ENCODE measurements at places on chromosomes 3 and 15. TPM values are rescaled to one million over a fixed set of nuclear protein-coding genes. Genes with fewer than 3 reads are reported as not detected.
A peak's percentile ranks its signal among the peaks of the same experiment; 100 is the strongest.

DNA sequence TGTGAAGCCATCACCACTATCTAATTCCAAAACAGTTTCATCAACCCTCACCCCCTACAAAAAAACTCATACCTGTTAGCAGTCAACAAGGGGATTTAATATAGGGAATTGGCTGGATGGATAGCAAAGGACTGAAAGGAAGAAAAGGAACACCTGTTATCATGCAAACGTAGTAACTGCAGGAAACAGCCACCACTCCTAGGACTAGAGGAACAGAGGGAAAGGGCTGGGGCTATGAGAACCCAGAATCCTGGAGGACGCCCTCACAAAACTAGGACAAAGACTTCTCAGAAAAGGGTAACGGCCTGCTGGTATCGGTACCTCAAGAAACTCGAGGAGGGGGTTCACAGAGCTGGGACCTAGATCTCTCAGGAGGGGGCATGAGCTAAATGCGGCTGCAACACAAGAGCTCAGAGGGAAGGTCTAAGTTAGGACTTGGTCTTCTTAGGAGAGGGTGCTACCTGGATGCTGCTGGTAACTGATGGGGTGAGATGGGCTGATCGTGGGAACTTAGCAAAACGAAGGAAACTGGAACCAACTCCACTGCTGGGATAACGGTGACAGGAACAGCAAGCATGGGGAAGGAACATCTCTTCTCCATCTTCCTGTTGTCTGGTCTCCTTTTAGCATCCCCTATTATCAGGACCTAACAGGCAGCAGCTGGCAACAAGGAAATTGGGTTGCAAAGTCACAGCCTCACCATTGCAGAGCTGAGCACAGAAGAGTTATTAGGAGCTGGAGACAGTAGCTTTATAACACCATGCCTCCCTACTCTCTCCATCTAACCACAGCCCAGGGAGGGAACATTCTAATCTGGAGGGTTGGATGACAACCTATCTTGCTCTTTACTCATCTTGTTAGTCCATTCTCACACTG, 147.7 kb downstream of the UACA start:
- no peaks in the 10 kb centered on the region for H3K27me3 ChIP-seq
- DNase-seq: no peak
- H3K27ac ChIP-seq: no peak overlapping the region

- no peak for DNase-seq
- H3K4me1 ChIP-seq: no peaks in the 10 kb centered on the region
- H3K36me3 ChIP-seq: no peaks in the 10 kb centered on the region
Measured at GRCh38 chr3:104392327-104392726, 974.4 kb upstream of the ALCAM start.

DNA sequence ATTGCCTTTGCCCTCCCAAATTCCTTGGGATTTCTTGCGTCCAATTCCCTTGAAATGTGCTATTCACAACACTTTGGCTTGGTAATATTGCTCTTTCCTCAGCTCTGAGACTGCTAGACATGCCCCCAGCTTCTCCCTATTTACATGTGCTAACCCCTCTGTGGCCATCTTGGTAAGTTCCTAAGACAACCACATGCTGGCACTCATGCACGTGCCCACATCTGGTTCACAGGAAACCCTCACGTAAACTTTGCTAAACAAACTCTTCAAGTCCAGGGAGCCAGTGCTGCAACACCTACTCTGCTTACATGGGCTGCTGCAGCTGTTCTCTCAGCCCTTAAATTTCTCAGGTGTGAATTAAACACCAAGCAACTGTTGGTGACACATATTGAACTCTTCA, 121.8 kb downstream of the ADAMTSL3 start:
- H3K27ac ChIP-seq: no peak overlapping the region
- no peak overlapping the region for H3K4me3 ChIP-seq
- no peaks in the 10 kb centered on the region for H3K4me1 ChIP-seq
- H3K36me3 ChIP-seq: no peaks in the 10 kb centered on the region

DNA sequence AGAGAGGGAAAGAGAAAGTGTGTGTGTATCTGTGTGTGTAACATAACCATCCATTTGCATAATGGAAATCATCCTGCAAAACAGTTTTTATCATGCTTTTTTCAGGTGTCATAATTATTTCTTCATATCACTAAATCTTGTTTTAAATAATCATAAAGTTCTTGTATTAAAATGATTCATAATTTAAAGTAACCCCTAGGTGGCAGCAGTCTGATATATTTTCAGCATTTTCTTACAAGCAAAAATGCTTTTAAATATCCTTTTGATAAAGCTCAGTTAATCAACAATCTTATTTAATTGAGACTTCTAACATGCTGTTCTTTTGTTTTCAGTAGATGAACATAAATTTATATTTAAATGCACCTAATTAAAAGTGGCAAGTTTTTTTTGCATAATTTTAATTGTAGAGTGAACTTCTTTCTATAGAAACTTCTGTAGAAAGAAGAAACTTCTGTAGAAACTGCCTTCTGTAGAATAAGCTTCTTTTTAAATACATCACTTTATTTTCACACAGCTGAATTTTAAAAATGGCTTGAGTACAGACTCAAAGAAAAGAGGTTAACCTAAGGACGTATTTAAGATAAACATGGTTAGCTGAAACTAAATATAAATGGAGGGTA, 72.5 kb downstream of the OPA1 start:
- H3K4me3 ChIP-seq: no peak overlapping the region
- peaks cover 100% of the 10 kb centered on the region for H3K36me3 ChIP-seq
- no peaks in the 10 kb centered on the region for H3K4me1 ChIP-seq
- no peak overlapping the region for H3K27ac ChIP-seq
- no peaks in the 10 kb centered on the region for H3K27me3 ChIP-seq
- DNase-seq: no peak

DNA sequence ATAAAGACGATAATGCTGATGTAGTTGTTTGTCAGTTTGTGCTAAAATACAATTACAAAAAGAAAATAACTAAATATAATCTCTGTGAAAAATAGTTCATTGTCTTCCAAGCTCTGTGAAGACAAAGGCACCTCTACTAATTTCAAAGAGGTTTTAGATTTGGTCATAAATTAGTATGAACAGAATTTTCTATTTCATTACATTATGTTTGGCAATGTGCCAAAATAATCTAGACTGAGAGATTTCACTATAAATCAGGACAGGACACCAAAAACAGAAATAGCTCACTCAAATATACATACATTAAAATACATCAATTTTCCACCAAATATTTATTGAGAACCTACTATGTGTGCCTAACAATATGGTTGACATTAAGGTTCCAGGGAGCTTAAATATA, 264.9 kb upstream of the CCDC54 start:
- H3K36me3 ChIP-seq: no peaks in the 10 kb centered on the region
- H3K4me3 ChIP-seq: no peak overlapping the region

- no peaks in the 10 kb centered on the region for H3K27me3 ChIP-seq
- H3K36me3 ChIP-seq: no peaks in the 10 kb centered on the region
- no peak overlapping the region for H3K27ac ChIP-seq
- DNase-seq: no peak
Measured at GRCh38 chr15:27084844-27085243, 113.9 kb downstream of the GABRG3 start.

GRCh38 chr15:35559683-35560082, 13.7 kb upstream of the DPH6 start:
- H3K27me3 ChIP-seq: no peaks in the 10 kb centered on the region
- H3K36me3 ChIP-seq: no peaks in the 10 kb centered on the region
- no peak for DNase-seq
- no peak overlapping the region for H3K27ac ChIP-seq

- no peak overlapping the region for H3K4me3 ChIP-seq
- peaks cover 42% of the 10 kb centered on the region for H3K4me1 ChIP-seq
- H3K27me3 ChIP-seq: no peaks in the 10 kb centered on the region
- no peak for DNase-seq
- no peaks in the 10 kb centered on the region for H3K36me3 ChIP-seq
Measured at GRCh38 chr3:171417813-171418212, 42.4 kb downstream of the TNIK start.

DNA sequence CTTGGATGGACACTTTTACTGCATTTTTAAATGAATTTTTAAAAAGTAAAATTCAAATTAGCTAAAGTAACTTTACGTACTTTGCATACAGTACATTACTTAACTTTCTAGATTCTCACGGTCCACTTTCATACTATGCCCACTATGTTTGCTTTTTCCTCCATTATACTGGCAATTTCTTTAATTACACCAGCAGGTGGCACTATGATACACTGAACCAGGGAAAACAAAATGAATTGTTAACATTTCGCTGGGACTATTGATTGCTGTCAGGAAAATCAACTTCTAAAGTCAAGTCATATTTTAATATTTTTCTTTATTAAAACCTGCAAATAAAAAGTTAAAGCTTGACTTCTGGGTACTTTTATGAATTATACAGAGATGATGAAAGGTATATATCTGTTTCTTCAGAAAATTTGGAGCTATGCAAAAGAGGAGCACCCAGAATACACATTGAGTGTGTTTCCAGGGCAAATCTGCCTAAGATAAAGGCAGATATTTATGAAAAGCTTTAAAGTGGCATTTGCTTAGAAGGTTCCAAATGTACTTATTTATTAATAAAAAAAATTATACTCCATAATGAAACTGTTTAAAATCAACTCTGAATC, 21.8 kb upstream of the POU1F1 start:
- no peaks in the 10 kb centered on the region for H3K36me3 ChIP-seq
- no peak overlapping the region for H3K27ac ChIP-seq
- H3K27me3 ChIP-seq: no peaks in the 10 kb centered on the region
- H3K4me3 ChIP-seq: no peak overlapping the region

GRCh38 chr3:58111513-58112184, 99.1 kb downstream of the DNASE1L3 start:
- H3K4me3 ChIP-seq: no peak overlapping the region
- peaks cover 25% of the 10 kb centered on the region for H3K36me3 ChIP-seq
- H3K4me1 ChIP-seq: no peaks in the 10 kb centered on the region

DNA sequence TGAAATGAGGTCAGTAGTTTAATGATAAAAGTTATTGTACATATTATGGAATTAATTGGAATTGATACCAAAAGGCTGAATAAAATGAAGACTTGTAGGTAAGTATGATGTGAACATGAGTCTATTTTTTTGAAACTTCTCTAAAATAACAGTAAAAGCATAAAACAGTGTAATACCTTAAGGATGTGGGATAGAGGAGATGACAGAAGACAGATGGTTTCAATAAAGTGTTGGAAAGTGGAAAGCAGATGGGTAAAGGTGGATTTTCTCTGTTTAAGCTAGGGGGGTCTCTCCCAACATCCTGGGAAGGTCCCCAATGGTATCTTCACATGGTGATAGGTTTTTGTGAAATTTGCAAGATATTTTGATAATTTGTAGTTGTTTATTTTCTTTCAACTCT, 41.6 kb downstream of the GMPS start:
- no peak for DNase-seq
- no peaks in the 10 kb centered on the region for H3K27me3 ChIP-seq
- peaks cover 9% of the 10 kb centered on the region for H3K36me3 ChIP-seq
- peaks cover 7% of the 10 kb centered on the region for H3K4me1 ChIP-seq
- no peak overlapping the region for H3K4me3 ChIP-seq

DNA sequence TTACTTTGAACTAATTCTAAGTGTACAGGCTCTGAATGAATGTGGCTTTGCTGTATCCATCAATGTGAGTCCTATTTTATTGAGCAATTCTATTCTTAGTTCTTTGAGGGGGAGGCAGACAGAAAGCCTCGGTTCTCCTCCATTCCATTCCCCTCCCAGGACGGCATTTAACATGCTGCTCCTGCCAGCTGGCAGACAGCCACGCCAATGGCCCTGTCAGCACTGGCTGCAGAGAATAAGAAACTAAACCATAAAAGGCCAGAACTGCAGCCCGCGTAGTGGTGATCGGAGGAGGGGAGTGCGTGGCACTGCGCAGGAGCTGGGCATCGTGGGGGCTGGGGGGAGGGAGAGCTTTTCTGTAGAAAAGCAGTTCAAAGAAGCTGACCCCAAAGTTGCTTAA, 76.0 kb upstream of the HACD2 start:
- H3K27me3 ChIP-seq: no peaks in the 10 kb centered on the region
- no peak overlapping the region for H3K4me3 ChIP-seq
- no peaks in the 10 kb centered on the region for H3K4me1 ChIP-seq

- DNase-seq: no peak
- H3K27ac ChIP-seq: no peak overlapping the region
- no peaks in the 10 kb centered on the region for H3K27me3 ChIP-seq
- H3K4me1 ChIP-seq: no peaks in the 10 kb centered on the region
- H3K36me3 ChIP-seq: no peaks in the 10 kb centered on the region
- no peak overlapping the region for H3K4me3 ChIP-seq
Measured at GRCh38 chr3:41405466-41405865, 206.2 kb downstream of the CTNNB1 start.

GRCh38 chr15:99307735-99308134, 56.5 kb downstream of the LRRC28 start:
- peaks cover 21% of the 10 kb centered on the region for H3K4me1 ChIP-seq
- no peak overlapping the region for H3K4me3 ChIP-seq
- peak overlapping the region; percentile 88 for H3K27ac ChIP-seq
- no peak for DNase-seq

- no peaks in the 10 kb centered on the region for H3K36me3 ChIP-seq
- no peak for DNase-seq
- peak overlapping the region; percentile 70 for H3K27ac ChIP-seq
- peaks cover 96% of the 10 kb centered on the region for H3K4me1 ChIP-seq
- H3K4me3 ChIP-seq: no peak overlapping the region
- no peaks in the 10 kb centered on the region for H3K27me3 ChIP-seq
Measured at GRCh38 chr3:11634974-11635612, 8.6 kb downstream of the VGLL4 start.

DNA sequence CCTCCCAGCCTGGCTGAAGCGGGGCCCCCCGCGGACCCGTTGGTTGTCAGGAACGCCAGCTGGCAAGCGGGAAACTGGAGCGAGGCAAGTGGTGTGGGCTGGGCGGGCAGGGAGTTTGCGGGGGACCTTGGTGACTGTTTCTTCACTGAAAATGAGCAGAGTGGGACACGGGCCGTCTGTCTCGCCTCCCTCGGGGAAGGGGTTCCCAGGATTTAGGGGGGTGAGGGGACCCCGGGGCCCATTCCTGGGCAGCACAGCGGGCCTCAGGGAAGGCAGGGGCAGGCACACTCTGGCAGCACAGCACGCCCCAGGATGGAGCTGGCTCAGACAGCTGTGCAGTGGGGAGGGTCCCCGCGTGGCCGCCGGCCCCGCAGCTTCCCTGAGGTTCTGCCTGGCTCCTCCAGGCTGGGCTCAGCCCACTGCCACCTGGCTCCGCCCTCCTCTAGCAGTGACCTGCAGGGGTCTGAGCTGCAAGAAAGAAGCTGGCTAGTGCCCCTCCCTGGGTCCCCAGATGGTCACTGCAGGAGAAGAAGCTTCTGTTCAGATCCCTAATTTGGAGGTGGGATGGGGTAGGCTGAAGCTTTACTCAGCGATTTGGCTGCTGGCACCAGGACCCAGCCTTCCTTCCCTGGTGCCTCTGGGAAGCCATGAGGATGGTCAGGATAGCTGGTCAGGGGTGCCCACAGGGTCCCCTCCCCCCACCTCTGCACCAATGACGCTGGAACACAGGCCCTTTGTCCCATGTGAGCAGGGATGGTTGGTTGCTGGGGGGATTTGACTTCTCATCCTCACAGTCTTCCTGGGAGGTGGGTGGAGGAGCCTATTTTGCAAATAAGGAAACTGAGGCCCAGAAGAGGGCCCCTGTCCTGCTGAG, 90.4 kb downstream of the TBC1D2B start:
- H3K27ac ChIP-seq: no peak overlapping the region
- no peaks in the 10 kb centered on the region for H3K27me3 ChIP-seq
- H3K4me1 ChIP-seq: peaks cover 17% of the 10 kb centered on the region
- H3K36me3 ChIP-seq: no peaks in the 10 kb centered on the region
- no peak for DNase-seq

- no peaks in the 10 kb centered on the region for H3K27me3 ChIP-seq
- no peak overlapping the region for H3K27ac ChIP-seq
- no peaks in the 10 kb centered on the region for H3K4me1 ChIP-seq
- DNase-seq: no peak
Measured at GRCh38 chr15:97547381-97547780, 413.1 kb upstream of the ARRDC4 start.

The SPTSSB gene
- not detected for total RNA-seq

The VWA5B2 gene
- total RNA-seq: not detected

The SLCO2A1 gene
- total RNA-seq: 4.2 TPM

The SAXO2 gene
- 1.9 TPM for total RNA-seq

The TMEM158 gene
- total RNA-seq: 1.4 TPM

The HTR3E gene
- total RNA-seq: not detected

The KLHL40 gene
- total RNA-seq: 923 TPM

The SLC6A11 gene
- total RNA-seq: not detected
